ENCODE measurements at places on chromosomes 2 and 18. TPM values are rescaled to one million over a fixed set of nuclear protein-coding genes. Genes with fewer than 3 reads are reported as not detected.

ABCG5 gene
- not detected for total RNA-seq

UBR3 gene
- 73.3 TPM for total RNA-seq

GKN2 gene
- not detected for total RNA-seq

EN1 gene
- total RNA-seq: not detected

CNDP1 gene
- total RNA-seq: not detected

KCNS3 gene
- 65.4 TPM for total RNA-seq

SLC20A1 gene
- 147 TPM for total RNA-seq

ADD2 gene
- 0.68 TPM for total RNA-seq

PLEKHB2 gene
- total RNA-seq: 222 TPM

LIPG gene
- 5.2 TPM for total RNA-seq

GRCh38 chr2:38065502-38066135, 10.3 kb downstream of the CYP1B1 start:
- DNase-seq: no peak

DNA sequence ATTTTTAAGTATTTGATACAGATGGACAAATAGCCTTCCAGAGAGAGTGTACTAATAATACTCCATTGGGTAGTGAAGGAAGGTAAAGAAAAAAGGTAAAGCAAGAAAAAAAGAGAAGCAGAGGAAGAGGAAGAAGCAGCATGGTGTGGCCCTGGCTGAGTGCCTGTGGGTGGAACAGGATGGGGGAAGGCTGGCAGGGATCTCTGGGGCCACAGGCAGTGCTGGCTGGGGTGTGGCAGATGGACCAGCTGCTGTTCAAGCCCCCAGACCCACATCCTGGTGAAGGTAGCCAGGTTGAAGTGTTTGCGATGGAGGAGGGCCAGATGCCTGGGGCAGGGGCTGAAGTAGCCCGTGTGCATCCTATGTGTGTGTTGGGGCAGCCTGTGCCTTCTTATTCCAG, 79.0 kb downstream of the DYSF start:
- no peak for DNase-seq

GRCh38 chr2:53397085-53397484, 370.5 kb upstream of the CHAC2 start:
- no peak for DNase-seq

DNA sequence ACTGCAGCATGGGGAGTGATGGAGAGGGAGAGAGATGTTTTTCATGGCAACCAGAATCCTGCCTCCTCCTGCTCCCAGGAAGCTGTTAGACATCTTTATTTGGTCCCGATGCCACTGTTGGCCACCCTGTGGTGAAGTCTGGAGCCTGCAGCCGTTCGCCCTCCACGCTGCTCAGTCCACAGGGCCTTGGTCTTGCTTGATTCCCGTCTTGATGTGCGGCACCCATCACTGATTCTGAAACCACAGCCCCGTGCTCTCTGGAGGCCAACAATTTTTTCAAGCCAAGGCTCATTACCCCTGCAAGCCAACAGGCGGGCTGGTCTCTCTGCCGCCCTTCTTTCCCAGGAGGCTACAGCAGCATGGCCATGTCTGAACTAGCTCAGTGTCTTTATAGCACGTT, 24.5 kb downstream of the SIGLEC15 start:
- no peak for DNase-seq

GRCh38 chr2:48529194-48529593, 760 bp upstream of the STON1 start:
- no peak for DNase-seq

GRCh38 chr18:62080172-62080900, 106.5 kb downstream of the PIGN start:
- no peak for DNase-seq

- no peak for DNase-seq
These were observed 22.4 kb upstream of the MSGN1 start for GRCh38 chr2:17793803-17794354.

DNA sequence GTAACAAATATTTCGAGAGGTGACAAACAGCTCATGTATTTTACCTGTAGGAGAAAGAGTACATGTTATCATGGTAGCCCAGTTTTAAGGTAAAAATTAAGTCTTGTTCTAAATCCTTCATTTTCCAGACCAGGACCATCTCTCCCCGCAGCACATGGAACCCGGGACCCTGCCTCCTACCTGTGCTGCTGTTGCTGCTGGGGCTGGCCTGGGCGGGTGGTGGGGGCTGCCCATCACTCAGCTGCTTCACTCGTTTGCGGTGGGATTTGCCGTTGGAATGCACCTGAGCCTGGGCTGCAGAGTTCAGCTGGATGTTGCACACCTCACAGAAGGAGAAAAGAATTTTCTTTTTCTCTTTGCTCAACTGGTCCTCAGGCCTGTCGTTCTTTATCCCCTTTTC, 92.1 kb downstream of the ZNF385B start:
- DNase-seq: no peak

GRCh38 chr2:42880738-42881690, 88.6 kb upstream of the HAAO start:
- DNase-seq: no peak

GRCh38 chr2:210873631-210874030, 317.2 kb downstream of the CPS1 start:
- DNase-seq: no peak

- no peak for DNase-seq
These were observed 65.5 kb downstream of the TBR1 start for GRCh38 chr2:161481619-161482018.

DNA sequence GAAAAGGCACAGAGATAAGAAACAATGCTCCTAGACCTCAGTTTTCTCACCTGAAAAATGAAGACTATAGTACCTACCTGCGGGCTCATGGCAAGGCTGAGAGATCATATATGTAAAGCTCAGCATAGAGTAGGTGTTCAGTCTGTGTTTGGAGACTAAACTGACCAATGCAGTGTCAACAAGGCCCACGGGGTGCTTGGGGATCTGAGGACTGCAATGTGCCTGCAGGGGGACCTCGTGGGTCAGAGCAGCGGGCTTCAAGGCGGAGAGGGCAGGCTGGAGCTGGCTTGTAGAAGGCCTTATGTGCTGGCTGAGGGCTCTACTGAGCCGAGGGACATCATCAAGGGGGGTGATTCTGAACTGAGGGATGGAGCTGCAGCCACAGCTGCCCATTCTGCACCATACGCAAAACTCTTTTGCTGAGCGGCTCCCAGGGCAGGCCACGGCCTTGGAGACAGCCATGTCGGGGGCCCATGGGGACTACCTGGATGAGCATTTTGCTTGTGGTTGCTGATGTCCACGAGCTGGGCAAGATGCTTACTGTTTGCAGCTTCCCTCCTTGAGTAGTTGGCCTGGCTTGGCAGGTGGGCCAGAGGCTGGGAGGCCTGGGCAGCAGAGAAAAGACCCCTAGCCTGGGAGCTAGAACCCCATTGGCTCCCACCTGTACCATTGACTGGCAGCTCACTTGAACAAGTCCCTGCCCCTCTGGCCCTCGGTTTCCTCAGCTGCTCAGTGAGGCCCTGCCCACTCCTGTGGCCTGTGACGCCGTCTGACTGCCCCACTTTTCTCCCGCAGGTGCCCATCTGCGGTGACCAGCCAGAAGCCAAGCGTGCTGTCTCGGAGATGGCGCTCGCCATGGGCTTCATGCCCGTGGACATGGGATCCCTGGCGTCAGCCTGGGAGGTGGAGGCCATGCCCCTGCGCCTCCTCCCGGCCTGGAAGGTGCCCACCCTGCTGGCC, 23.5 kb downstream of the STEAP3 start:
- DNase-seq: no peak

DNA sequence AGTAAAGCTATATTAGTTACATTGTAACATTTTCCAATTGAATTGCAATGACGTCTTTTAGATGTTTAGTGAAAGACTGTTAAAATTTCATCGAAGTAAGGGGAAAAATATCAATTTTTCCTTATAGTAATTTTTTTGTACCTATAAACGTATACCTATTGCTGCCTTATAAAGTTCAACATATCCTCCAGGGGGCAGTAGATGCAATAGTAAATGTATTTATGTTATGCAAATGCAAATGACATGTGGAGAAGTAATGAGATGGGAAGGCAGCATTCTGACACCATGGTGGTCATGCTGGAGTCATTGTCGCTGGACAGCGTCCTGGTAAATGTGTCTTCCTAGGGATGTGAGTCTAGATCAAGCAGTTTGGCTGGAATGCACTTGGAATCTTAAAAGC, 38.7 kb downstream of the MSTN start:
- DNase-seq: no peak

- DNase-seq: no peak
These were observed 426.2 kb downstream of the RIT2 start for GRCh38 chr18:42689310-42689709.

- DNase-seq: no peak
These were observed 34.2 kb upstream of the ACAA2 start for GRCh38 chr18:49847524-49847923.

DNA sequence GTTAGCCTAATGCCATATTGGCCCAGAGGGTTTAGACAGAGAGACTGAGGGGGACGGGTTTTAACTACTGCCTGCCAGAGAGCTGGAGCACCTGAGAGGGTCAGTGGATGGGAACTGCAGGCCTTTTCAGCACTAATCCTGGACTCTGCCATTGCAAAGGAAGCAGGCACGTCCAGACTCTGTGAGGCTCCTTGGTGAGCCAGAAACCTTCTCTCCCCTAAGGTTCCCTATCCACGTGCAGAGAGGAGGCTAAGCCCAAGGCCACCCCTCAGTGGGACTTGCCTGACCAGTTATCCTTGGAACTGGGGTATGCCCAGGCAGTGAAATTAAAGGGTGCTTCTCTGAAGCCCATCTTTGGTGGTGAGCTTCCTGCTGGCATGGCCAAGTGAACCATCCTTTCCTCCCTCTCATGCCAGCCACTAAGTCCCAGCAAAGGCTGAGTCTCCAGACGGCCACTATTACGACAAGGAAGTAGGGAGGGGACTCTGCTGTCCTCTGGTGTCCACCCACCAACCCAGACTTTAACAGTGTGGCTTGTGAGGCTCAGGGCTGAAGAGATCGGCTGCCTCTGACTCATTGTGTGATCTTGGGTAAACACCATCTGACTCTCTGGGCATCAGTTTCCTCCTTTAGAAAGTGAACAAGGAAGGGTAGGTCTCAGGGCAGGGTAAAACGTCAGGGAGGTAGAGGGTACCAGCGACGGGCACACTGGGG, 3.9 kb upstream of the MLPH start:
- DNase-seq: peak; percentile 52
